ENCODE measurements at places on chromosomes 3 and 15.

DNA sequence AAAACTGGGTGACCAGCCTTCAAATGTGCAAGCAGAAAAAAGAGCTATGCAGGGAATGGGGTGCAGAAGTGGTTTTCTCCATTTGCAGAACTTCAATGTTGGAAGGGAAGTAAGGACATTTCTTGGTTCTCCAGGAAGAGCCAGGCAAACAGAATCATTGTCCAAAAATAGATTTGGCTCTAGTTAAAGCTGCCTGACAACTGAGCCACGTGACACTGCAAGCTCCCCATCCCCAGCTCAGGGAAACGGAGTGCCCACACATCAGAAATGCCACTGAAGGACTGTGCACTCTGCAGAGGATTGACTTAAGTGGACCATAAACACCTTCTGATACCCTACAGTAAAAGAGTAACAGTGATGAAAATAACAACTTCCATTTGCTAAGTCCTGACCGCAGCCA, 195.6 kb upstream of the NSMCE3 start:
- DNase-seq = no peak

DNA sequence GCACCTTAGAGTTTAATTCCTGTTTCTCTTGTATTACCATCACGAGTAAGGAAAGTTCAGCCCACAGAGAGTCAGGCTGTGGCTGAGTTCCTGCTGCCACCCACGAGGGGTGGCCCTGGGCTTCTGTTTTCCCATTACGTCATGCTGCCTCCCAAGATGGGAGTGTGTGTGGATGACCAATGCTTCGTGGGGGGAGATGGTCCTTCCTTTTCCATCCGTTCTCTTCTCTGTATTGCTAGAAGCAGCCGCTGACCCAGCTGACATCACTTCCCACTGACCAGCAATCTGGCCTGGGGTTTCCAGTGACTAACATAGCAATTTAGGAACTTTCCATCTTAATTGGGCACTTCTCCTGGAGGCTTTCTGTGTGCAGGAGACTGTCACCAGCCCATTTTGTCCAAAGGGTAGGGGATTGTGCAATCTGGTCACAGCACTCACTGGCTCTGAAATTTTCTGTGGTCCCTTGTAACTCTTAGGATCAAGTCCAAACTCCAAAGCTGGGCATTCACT, 9.3 kb downstream of the IRAK2 start:
- DNase-seq = peak; percentile 94

DNA sequence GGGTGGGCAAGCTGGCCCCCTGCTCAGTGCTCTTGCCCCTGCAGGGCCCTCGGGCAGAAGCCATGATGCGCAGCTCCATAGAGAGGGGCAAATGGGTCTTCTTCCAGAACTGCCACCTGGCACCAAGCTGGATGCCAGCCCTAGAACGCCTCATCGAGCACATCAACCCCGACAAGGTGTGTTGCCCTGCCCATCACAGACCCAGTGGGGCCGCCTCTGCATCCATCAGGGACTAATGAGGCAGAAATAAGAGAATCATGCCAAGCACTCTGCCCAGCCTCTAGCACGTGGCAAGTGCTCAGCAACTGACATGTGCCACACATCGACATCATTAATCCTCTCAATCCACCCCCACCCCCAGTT, 49.4 kb downstream of the SEMA3G start:
- DNase-seq = no peak

DNA sequence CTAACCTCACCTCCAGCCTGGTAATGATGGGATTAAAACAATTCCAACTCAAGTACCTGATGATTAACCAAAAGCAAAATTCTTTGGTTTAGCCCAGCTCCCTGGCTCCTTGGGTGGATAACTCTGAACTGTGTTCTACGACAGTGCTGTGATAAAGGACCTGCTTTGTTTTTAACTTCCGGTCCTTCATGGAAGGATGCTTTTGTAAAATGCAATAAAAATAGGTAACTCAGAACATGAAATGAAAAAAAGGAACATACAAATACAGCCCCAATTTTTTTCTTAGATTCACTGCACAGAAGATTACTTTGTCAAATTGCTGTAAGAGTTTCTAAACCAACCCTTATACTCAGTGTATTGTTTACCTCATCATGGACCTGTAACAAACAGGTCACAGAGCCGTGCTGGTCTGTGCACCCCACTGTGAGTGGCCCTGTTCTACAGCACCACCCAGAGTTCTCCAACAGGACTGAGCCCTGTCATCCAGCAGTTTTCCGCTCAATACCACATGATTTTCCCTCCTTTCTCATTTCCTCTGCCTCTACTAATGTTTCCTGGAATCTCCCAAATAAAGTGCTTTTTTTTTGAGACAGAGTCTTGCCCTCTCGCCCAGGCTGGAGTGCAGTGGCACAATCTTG, 4.9 kb upstream of the PCYT1A start:
- no peak for DNase-seq

DNA sequence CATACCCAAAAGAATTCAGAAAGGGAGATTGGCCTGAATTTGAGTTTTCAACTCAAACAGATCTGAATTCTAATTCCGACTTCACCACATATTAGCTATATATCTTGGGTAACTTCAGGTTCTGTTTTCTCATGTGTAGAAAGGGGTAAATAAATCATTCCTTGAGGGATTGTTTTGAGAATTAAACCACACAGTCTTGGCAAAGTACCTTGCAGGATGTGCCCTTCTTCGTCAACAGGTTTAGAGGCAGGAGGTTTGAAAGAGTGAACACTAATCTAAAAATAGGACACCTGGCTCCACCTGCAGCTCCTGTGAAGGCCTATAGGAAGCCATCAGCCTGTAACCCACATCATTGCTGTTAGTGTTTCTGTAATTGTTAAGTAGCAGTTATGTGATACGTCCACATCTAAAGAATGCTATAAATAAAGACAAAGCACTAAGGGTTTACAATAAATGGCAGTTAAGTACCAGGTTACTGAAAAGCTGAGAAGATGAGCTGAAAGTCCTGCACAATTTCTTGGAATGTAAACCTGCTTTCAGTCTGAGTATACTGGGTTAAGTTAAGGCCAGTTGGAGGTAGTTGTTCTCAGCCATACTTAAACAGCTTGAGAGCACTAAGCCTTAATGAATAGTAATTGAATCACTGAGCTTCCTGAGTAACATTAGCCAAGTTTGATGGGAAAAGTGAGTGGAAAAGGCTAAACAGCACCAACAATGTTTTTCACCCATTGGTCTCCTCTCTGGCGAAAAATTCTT, 6.0 kb downstream of the CCDC80 start:
- DNase-seq = no peak

GRCh38 chr3:150090877-150091276, 120.2 kb upstream of the PFN2 start:
- DNase-seq = no peak

- peak; percentile 37 for DNase-seq
These were observed 380 bp downstream of the MYLK start for GRCh38 chr3:123883701-123884202.

GRCh38 chr3:17065315-17065714, 180.6 kb downstream of the PLCL2 start:
- DNase-seq = no peak

- DNase-seq = no peak
These were observed 12.1 kb downstream of the SEMA4B start for GRCh38 chr15:90213122-90213817.

- peak; percentile 94 for DNase-seq
These were observed 65.6 kb downstream of the RHCG start for GRCh38 chr15:89430530-89431341.

DNA sequence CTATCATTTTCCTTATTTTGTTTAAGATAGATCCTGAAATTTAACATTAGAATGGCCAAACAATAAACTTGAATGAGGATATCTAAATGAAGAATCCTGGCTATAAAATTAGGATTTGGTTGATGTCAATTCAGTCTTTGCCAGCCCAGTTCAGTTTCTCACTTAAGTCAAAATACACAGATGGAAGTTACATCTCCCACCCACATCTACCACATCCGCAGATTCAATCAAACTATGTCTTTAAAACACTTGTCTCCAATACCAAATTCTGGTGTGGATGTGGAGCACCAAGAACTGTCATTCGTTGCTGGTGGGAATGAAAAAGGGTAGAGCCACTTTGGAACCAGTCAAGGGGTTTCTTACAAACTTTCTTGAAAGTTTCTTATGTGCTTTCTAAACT, 18.2 kb downstream of the CBLB start:
- no peak for DNase-seq

DNA sequence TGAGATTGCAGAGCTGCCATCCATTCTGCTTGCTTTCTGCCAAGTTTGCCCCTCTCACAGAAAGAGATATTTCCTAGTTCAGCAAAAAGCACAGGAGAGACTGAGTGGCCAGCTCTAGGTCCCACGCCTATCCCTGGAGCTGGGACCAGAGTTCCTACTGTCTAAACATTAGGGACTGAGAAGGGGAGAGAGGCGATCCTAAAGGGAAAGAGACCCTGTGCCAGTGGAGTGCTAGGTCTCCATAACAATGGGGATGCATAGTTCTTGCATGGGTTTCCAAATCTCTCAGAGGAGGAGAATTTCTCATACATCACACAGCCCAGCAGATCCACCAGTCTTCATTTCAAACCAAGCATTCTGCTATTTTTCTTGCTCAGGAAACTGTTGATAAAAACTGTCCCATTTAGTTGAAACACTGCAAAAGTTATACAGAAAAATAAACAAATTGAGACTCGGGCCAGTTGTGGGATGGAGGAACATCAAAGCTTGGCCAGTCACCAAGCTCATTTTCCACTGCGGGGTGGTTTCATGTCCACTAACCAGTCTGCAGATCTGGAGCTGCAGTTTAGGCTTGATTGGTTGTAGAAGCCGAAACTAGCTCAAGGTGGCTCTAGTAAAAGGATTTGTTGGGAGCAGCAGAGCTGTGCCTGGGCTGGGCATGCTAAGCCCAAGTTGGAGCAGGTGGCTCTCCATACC, 62.7 kb downstream of the EEFSEC start:
- DNase-seq = no peak

- DNase-seq = no peak
These were observed 260.2 kb upstream of the NAALADL2 start for GRCh38 chr3:174598885-174599439.

- no peak for DNase-seq
These were observed 11.9 kb upstream of the CD200R1L start for GRCh38 chr3:112858410-112859069.

GRCh38 chr3:45092132-45093031, 53.8 kb downstream of the CDCP1 start:
- peak; percentile 61 for DNase-seq

DNA sequence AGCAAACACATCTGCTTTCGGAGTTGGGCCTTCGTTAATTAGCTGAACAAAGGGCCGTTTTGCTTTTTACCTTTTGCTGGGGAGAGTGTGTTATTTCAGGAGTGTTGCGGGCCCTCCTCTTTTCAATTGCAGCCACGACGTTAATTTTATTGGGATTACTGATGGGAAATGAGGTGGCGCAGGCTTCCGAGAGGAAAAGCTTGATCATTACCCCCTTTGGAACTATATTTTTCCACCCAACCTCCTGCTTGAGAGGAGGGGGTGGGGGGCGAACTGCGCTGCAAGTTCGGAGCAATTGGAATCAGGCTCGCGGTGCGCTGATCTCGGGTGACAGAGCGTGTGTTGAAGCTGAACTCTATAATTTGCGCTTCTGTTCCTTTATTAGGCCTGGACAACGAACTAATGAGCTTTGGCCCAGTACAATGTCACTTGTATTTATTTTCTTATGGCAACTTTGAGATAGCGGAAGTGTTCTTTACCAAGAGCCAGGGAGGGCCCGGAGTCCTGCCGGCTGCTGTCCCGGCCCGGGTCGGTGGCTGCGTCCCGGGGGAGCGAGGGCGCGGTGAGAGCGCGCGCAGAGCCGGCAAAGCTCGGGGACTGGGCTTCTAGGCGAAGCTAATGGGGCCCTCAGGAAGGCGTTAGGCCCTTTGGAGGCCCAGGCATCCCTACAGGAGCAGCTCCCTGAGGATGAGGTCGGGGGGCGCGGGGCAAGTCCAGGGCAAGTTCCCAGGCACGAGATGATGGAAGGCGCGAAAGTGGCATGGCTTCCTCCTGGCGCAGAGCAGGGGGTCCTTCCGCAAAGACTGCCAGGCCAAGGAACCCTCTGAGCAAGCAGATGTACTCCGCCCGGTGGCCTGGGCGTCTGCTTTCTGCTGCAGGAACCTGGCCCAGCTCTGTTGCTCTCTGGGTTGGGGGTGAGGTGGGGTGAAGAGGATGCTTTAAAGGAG, 12.9 kb downstream of the NR2F2 start:
- no peak for DNase-seq

DNA sequence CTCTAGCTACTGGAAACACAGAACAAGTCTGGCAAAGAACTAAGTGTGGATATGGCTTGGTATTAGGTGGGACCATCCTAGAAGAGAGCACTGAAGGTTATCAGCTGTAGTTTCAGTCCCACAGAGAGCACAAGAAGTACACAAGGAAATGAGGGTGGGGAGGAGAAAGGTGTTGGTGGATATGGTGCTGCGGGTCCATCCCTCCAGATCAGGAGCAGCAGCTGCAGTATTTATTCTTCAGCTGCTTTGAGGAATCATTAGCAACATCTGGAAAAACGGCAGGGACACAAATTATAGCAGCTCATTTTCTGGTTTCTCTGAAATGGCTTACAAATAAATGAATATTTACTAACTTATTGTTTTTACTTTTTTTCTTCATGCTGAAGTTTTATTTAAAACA, 29.0 kb downstream of the CD80 start:
- no peak for DNase-seq

- DNase-seq = peak; percentile 70
These were observed 58.1 kb downstream of the CD200 start for GRCh38 chr3:112390783-112391641.

DNA sequence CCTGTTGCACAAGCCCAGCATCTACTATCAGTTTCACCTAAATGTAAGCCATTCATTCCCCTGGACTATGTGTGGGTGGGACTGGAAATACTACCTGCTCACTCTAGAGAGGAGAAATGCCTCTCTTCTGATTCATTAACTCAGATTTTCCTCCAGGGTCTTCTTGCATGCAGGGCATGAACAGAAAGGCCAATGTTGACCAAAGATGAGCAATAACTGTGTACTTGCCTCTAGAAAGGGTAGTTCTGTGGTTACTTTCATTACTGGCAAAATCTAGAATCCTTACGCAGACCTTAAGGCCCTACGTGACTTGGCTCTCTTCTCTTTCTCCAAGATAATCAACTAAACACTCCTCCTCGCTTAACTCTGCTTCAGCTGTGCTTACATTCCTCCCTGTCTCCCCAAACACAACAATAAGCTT, 81.4 kb upstream of the PSMD6 start:
- no peak for DNase-seq

DNA sequence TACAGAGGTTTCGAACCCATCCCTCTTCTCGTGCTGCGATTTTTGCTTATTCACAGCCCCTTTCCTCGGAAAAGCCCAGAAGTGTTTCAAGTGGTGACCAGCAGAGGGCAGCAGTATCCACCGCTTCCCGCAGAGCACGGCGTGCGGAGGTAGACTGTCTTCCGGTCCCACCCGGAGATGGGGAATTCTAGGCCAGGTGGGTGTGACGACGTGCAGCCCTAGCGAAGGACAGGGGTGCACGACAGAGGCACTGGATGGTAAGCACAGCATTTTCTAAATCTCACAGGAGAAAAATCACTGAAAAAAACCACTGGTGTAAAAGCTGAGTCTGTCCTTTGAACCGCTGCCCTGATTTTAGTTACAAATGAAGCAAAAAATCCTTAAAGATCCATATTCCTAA, 7.4 kb upstream of the PSMD6 start:
- DNase-seq = peak; percentile 78

All from AG20443 (cell line).